ENCODE measurements at places on chromosomes 11 and 22.

DNA sequence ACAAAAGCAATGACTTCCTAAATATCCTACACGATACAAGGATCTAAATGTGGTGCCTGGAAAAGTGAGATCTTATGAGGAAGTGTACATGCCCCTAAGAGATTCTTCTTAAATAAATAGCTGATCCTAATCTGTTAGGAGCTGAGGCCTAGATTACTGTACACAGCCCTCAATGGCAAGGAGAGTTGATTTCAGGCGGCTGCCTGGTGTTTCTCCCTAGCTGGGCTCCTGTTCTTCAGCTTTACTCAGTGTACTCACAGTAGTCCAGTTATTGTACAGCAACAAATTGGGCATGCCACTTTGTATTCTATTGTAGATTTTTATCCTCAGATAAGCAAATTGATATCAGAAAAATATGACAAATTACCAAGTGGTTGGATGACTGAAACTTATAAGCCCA, 358.2 kb upstream of the PDGFD start:
- no peak for DNase-seq

DNA sequence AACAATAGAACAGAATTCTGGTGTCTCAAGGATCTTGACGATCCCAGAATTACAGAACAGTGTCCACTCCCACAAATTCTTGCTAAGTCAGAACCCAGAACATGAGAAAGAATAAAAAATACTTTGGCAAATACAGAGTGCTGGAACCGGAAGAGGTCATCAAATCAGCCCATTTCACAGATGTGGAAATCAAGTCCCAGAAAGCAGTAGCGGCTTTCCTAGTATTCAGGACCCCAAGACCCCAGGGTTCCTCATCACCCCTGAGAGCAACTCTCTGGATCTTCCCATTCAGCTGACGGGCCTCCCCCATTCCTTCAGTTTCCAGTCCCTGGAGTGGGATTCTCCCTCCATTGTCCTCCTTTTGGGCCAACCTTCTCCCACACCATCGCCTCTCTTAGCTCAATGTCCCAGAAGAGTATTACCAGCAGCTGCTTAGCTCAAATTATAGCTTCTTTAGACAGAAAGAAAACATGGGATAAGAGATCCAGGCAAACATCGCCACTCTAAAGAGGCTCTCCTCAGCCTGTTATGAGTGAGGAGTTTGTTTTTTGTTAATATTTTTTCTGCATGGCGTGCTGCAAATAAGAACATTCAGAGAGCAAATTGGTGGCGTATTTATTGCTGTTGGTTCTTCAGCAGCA, 268.3 kb downstream of the MN1 start:
- DNase-seq = no peak

- DNase-seq = no peak
Observed at GRCh38 chr22:29150701-29151100, 55.0 kb upstream of the EMID1 start.

- DNase-seq = no peak
Observed at GRCh38 chr11:32658639-32659406, 75.2 kb downstream of the EIF3M start.

GRCh38 chr22:24105631-24106030, 75.7 kb upstream of the SUSD2 start:
- no peak for DNase-seq

DNA sequence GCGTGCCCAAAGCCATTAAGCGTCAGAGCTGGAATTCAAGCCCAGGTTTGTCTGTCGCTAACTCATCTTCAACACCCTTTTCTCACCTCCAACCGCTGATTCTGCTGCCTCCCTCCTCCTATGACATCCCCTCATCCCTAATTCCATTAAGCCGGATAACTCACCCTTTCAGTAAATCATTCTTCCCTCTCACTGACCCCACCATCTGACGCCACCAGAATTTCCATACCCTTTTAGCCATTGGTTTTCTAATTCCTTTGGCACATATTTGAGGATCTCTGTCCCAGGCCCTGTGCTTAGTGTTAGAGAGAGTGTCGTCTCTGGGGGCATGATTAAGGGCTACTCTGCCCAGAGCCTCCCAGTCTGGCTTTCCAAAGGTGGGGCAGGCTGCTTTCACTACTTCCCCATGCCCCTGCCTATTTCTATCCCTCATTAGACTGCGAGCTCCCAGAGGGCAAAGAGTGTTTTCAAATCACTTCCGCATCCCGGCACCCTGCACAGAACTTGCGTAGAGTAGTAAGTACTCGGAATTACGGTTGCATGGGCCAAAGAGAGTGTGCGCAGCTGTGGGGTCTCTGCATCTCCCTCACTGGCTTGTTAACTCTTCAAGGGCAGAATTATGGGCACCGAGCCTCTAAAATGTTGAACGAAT, 3.9 kb downstream of the KLHL35 start:
- no peak for DNase-seq

- DNase-seq = no peak
Observed at GRCh38 chr11:112822478-112823274, 138.5 kb upstream of the NCAM1 start.

- no peak for DNase-seq
Observed at GRCh38 chr11:79028225-79028624, 412.6 kb downstream of the TENM4 start.

- no peak for DNase-seq
Observed at GRCh38 chr11:95157824-95158223, 68.2 kb downstream of the ENDOD1 start.

- no peak for DNase-seq
Observed at GRCh38 chr22:29854432-29854831, 16.4 kb upstream of the ASCC2 start.

GRCh38 chr11:75174781-75175370, 24.0 kb downstream of the SLCO2B1 start:
- no peak for DNase-seq

DNA sequence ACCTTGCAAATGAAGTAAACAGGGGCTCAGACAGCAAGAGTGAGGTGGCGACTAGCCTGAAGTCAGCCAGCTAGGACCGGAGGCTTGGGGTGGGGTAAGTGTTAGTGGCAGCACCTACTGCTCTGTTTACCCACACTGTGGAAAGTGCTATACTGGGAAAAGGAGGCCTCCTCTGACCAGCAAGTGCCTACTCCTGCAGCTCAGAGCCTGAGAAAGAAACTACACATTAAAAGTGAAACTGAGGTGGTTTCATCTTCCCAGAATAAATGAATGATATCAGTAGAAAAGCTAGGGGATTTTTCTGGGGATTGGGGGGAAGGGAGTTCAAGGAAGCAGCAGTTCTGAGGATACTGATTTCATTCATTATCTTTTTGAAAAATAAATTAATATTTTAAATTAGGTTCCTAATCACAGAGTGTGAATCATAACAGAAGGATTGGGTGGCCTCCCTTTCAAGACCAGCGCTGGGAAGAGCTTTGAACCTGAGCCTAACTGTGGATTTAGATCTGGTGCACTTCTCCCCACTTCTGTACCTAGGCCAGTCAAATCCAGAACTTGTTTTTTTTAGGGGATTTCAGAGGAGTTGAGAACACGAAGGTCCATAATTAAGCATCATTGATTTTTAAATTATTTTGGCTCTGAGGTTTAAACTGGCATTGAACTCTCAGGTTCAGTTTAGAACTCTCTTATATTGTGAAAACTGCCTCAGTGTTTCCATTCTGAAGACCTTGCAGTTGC, 48.1 kb upstream of the GRAMD1B start:
- no peak for DNase-seq

DNA sequence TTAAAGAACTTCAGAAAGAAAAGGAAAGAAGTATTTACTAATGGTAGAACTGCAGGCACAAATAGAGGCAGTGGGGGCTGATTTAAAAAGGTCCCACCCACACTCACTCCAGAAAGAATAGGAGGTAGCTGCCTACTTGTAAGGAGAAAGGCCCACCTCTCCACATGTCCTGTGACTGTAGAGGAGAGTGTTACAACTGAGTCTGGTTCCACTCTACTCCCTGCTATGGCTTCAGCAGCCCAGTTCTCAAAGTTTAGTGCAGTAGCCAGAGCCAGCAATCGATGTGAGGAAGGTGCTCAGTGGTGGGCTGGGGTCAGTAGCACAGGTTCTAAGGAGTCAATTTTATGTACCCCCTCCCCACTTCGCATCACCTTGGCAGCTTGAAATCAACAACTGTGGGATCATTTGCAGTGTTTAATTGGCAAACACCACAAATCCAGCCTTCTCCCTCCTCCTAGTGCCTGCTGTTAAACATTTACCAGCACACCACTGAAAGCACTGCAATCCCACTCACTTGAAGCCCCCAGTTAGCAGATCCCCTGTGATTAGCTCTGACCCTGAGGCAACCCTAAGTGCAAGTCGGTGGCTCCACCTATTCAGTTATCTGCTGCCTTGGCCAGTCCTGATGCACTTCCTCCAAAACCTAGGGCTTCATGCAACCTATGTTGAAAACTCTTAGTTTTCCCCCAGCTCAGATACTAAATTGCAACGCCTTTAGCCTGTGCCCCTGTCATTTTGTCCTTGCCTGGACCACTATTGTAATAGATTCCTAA, 146.6 kb downstream of the BBOX1 start:
- DNase-seq = no peak

DNA sequence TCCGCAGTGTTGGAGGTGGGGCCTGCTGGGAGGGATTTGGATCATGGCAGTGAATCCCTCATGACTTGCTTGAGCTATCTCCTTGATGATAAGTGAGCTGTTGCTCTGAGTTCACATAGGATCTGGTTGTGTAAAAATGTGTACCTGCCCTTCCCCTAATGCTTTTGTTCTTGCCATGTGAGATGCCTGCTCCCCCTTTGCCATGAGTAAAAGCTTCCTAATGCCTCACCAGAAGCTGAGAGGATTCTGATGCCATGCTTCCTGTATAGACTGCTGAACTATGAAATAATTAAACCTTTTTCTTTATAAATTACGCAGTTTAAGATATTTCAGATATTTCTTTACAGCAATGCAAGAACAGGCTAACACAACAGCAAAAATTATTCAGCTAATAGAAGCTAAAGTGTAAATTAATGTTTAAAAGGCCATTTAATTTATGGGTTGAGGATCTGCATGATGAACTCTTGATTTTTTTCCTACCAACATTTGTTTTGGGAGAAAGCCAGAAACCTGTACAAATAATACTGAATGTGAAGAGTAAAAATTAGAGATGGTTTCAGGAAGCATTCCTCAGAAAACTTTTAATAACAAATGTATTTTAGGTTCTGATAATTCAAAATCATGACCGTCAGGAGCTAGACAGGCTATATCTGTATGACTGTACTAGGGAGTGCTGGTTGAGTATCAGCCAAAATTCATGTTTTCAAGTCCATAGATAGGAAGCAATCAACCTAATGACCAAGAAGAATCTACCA, 177.5 kb upstream of the GRIA4 start:
- DNase-seq = no peak

GRCh38 chr11:122023614-122024250, 92.3 kb downstream of the BLID start:
- DNase-seq = no peak

GRCh38 chr22:30044369-30044768, 35.9 kb upstream of the HORMAD2 start:
- DNase-seq = no peak

GRCh38 chr11:117931331-117931950, 2.2 kb upstream of the TMPRSS13 start:
- DNase-seq = no peak

DNA sequence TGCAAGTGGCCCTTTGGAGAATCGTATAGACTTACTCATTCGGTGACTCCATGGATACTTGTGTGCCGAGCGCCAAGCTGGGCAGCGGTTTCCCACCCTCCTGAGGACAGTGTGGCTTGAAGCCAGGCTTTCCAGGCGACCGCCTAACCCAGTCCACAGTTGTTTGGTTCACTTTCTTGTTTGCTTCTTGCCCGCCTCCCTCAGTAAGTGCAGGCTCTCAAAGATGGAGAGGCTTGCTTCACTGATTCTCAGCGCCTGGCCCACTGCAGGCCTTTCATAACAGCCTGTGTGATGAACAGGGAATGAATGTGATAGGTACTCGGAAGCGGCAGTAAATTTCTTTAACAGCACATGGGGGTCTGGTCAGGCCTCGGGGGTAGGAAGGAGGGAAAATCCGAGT, 11.2 kb upstream of the MDK start:
- no peak for DNase-seq

DNA sequence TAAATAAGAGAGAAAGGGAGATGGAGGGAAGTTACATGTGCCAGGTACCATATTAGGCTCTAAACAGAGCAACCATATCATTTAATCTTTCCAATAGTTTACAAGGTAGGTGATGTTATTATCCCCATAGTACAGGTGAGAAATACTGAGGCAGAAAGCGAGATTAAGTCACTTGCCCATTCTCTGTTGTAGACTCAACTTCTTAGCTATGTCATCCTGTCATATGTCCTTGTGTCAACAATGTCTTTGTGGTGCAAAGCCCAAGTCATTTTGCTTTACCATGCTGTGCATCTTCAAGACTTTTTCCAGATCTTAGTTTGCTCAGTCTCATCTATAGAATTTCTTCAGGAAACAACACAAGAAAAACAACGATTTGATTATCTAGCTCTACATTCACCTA, 205.0 kb upstream of the E2F8 start:
- DNase-seq = no peak

DNA sequence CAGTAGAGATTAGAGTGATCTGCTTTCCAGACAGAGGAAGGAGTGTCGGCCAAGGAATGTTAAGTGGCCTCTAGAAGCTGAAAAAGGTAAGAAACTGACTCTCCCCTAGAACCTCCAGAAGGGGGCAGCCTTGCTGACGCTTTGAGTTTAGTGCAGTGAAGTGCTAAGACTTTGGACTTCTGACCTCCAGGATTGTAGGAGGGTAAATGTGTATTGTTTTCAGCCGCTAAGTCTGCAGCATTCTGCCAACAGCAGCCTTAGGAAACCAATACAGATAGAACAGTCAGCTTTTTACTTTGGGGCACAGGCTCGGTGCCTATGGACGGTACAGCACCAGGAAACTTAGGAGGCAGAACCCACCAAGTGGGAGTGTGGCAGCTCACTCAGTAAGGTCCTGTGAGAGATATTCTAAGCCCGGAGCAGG, 3.6 kb upstream of the TBC1D22A start:
- DNase-seq = no peak

DNA sequence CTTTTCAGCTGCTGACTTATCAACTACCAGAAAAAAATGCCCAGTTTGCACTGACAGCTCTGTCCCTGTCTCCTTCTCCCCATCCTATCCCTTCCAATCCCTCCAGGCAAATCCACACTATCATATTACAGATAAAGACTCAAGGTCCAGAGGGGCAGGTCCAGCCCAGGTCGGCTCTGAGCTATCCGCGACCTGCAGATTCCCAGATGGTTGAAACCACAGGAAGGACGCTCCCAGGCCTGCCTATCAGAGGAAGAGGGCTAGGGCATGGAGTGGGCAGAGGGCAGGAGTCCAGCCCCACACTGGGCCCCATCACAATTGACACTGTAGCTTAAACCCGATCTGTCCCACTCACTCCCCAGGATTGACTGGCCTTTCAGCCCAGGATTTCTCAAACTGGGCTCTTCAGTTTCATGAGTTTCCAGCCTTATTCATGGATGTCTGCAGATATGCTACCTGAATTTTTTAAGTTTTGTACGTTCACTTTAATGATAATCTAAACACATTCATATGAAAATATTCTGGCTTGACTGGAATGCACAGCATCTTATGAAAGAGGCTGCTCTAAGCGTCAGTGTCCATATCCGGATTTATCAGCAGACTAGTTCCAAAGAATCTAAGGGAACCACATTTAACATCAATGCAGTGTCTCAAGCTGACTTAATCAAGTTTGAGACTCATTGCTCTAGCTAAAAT, 16.4 kb upstream of the FCHSD2 start:
- DNase-seq = no peak

All from stimulated activated CD8-positive, alpha-beta memory T cell treated with anti-CD3 and anti-CD28 coated beads, Interleukin-2, amount 100 ng/mL, for 1 hour (primary cell).